ENCODE measurements at places on chromosomes 5 and 9.

DNA sequence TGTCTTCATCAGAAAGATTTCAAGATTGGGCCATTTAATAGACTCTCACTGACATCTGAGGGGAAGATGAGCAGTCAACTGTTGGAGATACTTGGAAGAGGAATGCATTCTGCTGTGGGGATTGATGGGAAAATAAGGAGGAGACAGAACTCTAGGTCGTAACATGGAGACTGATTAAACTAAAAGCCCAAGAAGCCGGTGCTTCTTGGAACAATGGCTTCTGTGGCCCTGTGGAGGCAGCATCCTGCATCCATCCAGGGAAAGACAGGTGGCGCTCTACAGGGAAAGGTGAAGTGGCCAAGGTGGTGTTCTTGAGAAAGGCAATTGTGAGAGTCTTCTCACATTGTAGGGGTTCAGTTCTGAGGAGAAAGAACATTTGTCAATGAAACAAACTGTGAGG, 31.3 kb downstream of the ZFAND5 start:
- no peak for DNase-seq

DNA sequence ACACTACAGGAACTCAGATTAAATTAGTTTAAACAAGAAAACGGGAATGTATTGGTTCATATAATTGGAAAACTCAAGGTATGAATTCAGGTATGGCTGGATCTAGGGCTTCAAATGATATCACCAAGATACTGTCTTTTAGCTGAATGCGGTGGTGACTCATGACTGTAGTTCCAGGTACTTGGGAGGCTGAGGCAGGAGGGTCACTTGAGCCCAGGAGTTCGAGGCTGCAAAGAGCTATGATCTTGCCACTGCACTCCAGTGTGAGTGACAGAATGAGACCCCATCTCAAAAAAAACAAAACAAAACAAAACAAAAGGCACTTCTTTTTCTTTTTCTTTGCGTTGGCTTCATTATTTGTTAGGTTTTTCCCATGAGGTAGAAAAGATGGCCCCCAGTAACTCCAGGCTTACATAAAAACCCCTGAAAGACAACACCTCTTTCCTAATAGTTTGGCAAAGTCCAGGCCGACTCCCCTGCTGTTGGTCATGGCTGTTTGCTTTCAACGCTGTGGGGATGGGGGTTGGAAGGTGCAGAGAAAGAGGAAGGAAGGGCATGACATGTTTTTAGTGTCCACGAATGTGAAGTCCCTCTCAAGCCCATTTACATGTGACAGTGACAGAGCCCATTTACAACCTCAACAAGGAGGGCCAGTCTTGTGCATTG, 39.8 kb upstream of the CRB2 start:
- DNase-seq, result no peak

DNA sequence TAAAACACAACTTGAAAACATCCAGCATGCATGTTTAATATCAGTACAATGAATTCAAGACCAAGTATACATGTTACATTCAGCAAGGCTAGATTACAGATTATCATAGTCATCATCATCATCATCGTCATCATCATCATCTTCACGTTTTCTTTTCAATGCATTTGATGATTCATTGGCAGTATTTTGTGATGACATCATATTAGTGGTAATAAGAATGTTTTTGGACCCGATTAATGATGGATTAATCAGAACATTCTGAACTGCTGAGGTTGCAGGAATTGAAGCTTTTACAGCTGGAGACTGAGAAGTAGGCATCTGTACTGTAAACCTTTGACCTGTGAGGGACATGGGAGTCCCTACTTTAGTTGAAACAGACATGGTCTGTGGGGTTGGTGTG, 4.5 kb downstream of the AK6 start:
- no peak for DNase-seq

GRCh38 chr5:5486122-5486521, 63.6 kb downstream of the ICE1 start:
- no peak for DNase-seq

DNA sequence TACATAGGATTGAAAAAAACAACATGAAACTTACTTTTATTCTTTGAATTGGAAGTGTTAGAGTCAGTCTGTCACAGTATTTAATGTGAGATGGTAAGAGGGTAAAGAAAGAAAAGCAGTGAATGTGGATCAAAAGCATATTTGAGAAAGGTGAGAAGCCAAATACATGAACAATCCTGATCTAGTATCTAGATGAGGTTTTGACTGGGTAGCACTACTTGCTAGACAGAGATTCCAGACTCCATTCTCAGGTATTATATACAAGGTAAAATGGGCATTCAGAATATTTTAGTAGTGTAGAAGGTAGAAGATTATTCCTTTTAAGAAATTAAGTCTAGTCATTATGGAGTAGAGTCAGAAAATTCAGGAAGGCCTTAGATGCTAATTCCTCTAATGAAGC, 62.2 kb downstream of the SLC38A9 start:
- DNase-seq, result no peak

GRCh38 chr5:101969742-101970141, 326.3 kb downstream of the SLCO4C1 start:
- no peak for DNase-seq

DNA sequence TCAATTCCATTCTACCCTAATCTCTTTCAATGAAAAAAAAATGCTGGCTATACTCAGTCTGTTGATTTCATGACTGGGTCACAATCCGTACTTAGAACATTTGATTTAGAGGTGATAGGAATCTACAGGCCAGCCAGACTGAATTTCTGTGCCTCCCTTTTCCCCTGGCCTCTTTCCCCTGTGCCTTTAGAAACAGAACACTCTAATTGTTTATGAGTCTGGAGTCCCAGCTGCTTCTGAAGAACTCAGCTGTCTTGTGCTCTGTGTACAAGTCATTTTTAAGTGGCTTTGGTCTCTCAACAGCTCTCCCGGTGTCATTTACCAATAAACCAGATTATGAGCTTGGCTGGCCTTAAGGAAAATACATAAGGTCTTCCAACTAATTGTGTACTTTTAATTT, 94.1 kb upstream of the ITGA2 start:
- DNase-seq, result no peak

DNA sequence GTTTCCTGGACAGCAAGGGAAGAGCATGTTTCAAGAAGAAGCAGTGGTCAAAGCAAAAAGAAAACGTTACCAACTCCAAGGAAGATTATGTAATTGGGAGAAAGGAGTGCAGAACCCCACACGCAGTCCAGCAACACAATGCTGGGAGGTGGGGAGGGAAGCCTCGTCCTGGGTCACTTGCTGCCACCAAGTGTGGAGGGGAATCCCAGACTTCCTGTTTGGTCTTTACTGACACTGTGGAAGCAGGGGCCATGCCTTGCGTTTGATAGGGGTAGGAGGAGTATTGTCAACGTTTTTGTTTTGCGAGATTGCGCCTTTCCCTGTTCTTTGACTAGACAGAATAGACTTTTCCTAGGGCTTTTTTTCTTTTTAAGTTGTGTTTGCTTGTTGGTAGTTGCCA, 421.0 kb downstream of the KDM4C start:
- DNase-seq, result no peak

GRCh38 chr5:60323596-60323995, 376.4 kb downstream of the DEPDC1B start:
- DNase-seq, result no peak

GRCh38 chr9:89480825-89481537, 16.9 kb downstream of the SEMA4D start:
- no peak for DNase-seq

GRCh38 chr9:111633389-111633736, 2.2 kb downstream of the DNAJC25 start:
- no peak for DNase-seq

GRCh38 chr5:39160576-39161213, 58.7 kb downstream of the FYB1 start:
- DNase-seq, result no peak

GRCh38 chr9:89466451-89467277, 31.2 kb downstream of the SEMA4D start:
- peak; percentile 57 for DNase-seq

GRCh38 chr5:78738693-78739300, 90.2 kb upstream of the LHFPL2 start:
- no peak for DNase-seq

- DNase-seq, result no peak
Measured at GRCh38 chr5:97844797-97845196, 661.8 kb upstream of the RIOK2 start.

- DNase-seq, result no peak
Measured at GRCh38 chr5:891117-891836, 1.3 kb downstream of the BRD9 start.

DNA sequence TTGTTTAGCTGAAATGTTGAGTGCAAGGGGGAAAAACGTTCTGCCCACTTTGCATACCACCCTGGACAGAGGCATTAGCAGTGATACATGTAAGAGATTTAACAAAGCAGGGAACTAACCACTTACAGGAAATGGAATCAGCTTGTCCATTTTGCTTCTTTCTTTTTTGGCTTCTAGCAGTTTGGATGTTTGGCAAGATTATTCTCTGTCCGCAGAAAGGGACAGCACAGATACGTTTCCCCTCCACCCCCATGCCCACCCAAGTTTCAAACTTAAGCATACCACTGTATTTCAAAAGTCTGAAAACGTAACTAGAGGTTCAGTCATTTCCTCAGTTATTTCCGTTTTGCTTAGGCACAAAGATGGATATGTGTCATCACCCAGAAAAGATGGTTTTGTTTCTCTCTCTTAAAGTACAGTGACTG, 118.4 kb downstream of the GDNF start:
- DNase-seq, result no peak

DNA sequence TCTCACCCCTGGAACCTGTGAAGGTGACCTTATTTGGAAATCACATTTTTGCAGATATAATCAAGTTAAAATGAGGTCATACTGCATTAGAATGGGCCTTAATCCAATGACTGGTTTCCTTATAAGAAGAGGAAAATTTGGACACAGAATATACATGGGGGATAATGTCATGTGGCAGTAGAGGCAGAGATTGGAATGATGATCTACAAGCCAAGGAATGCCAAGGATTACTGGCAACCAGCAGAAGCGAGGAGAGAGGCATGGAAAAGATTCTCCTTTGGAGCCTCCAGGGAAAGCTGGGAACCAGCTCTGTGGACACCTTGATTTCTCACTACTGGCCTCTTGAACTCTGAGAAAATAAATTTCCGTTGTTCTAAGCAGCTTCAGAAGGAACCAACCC, 20.2 kb upstream of the CEP78 start:
- no peak for DNase-seq

GRCh38 chr5:50320131-50320749, 120.8 kb downstream of the EMB start:
- DNase-seq, result no peak

DNA sequence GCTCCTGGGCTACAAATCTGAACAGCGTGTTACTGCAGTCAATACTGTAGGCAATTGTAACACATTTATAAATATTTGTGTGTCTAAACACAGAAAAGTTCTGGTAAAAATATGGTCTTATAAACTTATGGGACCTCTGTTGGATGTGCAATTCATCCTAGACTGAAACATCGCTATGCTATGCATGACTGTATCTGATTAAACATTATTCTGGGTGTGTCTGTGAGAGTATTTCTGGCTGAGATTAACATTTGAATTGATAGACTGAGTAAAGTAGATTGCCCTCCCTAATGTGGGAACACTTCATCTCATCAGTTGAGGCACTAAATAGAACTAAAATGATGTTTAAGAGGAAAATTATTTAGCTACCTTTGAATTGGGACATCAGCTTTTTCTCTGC, 24.3 kb upstream of the PRDM9 start:
- no peak for DNase-seq

GRCh38 chr9:90724880-90725279, 76.7 kb upstream of the SYK start:
- no peak for DNase-seq

- no peak for DNase-seq
Measured at GRCh38 chr5:34009610-34010009, 1.8 kb upstream of the AMACR start.

- no peak for DNase-seq
Measured at GRCh38 chr9:114341152-114341830, 11.6 kb downstream of the ORM2 start.

- DNase-seq, result no peak
Measured at GRCh38 chr5:113022661-113023060, 46.1 kb downstream of the DCP2 start.

DNA sequence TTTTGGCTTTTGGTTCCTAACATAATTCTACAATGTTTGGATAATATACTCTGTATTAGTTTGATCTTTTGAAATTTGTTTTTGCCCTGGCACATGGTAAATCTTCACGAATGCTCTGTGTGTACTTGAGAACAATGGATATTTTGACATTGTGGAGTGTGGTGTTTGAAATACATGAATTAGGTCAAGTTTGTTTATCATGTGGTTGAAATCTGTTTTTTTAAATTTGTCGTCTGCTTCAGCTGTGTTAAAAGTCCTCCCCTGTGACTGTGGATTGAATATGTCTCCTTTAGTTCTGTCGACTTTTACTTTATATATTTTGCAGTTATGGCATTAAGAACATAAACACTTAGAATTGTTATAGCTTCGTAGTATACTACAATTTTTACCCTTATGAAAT, 60.3 kb downstream of the DUSP1 start:
- DNase-seq, result no peak

GRCh38 chr9:99244344-99245260, 22.5 kb downstream of the SEC61B start:
- no peak for DNase-seq

GRCh38 chr5:119614838-119615237, 14.5 kb upstream of the FAM170A start:
- DNase-seq, result no peak

- DNase-seq, result no peak
Measured at GRCh38 chr9:137303893-137304382, 1.9 kb upstream of the NRARP start.

GRCh38 chr9:886886-887285, 45.4 kb downstream of the DMRT1 start:
- DNase-seq, result no peak

DNA sequence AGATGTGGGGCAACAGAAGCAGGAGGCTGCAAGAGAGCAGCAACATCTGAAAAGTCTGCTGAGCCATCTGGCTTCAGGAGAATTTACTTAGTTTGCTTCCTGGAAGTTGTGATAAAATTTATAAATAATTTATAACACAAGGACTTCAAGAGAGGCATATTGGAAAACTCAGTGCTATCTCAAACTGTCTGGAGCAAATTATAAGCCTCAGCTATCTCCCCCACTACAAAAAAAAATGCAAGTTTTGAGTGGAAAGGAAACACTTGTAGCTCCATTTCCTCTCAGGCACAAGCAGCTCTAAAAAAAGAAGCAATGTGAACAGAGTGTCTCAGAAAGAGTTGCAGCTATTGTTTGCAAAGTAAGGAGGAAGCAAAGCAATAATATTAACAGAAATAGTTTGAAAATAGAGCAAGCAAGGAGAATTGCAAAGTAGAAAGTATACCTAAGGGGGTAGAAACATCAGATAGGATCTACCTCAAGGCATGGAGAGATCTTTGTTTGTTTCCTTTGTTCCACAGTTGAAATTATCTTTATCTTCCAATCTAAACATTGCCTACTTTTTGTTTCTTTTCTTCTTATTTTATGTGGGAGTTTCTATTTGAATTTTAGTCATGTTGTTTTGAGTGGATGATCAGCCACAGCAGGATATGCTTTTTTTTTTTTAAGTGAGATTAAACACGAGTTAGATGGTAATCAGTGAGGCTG, 55.9 kb upstream of the IL6ST start:
- DNase-seq, result no peak

GRCh38 chr5:4065472-4066320, 470.1 kb downstream of the IRX1 start:
- no peak for DNase-seq
